Lung (tissue), 17 donors: ENCODE measurements at places on chromosomes 7 and 10. TPM values are rescaled to one million over a fixed set of nuclear protein-coding genes. Genes with fewer than 3 reads are reported as not detected.

GRCh38 chr7:70616211-70616610 lies 515.7 kb upstream of the GALNT17 start:
- no peaks in the 10 kb centered on the region for H3K27me3 ChIP-seq
- no peak for DNase-seq
- no peaks in the 10 kb centered on the region for H3K36me3 ChIP-seq
- H3K4me3 ChIP-seq = no peak overlapping the region
- peaks cover 15% of the 10 kb centered on the region for H3K4me1 ChIP-seq

The MINDY4 gene
- 24.1 TPM for total RNA-seq

The TBC1D12 gene
- 9.8 TPM for total RNA-seq

DNA sequence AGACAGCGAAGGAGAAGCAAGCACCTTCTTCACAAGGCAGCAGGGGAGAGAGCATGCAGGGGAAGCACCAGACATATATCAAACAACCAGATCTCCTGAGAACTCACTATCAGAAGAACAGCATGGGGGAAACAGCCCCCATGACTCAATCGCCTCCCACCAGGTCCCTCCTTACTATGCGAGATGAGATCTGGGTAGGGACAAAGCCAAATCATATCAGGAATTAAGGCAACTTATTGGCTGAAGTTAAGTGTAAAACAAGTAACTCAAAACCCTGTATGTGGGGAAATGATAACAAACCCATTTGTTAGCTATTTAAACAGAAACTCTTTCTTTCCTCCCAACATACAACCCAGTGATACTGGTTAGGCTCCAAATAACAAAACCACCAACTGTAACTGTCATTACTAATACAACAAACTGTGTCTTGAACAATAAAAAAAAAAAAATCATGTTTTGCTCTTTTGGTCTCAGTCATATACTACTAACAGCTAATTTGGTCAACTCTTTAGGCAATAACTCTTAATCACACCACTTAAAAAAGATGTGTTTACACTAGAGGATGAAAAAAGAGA lies 57.8 kb downstream of the MINDY3 start:
- no peak for DNase-seq
- H3K4me3 ChIP-seq = no peak overlapping the region
- H3K27me3 ChIP-seq = no peaks in the 10 kb centered on the region
- peaks cover 7% of the 10 kb centered on the region for H3K36me3 ChIP-seq

DNA sequence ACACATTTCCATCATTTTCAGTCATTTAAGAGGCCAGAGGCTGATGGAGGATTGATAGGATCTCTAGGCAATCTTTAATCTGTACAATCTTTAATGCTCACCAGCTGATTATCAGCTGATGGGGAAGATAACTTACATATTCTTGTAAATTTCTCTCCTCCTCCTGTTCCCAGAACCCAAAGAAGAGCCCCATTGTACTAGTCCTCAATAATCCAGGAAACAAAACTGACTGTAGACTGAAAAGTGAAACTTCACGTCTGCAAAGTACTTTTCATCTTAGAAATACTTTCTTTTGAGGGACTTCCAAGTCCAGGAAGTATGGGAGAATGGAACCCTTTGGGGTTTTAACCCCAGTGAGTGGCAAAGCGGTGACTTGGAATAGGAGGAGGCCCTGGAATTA lies 283.3 kb downstream of the FRMD4A start:
- no peak overlapping the region for H3K4me3 ChIP-seq
- no peaks in the 10 kb centered on the region for H3K4me1 ChIP-seq
- no peak overlapping the region for H3K27ac ChIP-seq
- no peaks in the 10 kb centered on the region for H3K27me3 ChIP-seq

DNA sequence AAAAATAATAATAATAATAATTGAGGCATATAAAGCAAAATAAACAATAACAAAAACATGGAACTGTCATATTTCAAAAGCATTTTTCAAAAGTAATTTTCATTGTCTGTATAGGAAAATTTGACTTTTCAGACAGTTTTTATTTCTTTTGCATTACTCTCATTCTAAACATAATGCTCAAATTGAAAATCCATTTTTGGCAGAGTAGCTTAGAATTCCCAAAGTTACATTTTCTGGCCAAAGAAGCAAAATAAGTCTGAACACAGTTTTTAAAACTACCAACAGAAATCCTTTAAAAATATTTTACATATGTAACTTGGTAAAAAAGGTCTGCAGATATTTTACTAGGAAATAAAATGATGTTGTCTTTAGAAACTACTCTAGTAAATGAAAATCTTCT lies 535.4 kb downstream of the ANKRD7 start:
- no peak overlapping the region for H3K4me3 ChIP-seq
- no peaks in the 10 kb centered on the region for H3K36me3 ChIP-seq
- DNase-seq = no peak
- H3K4me1 ChIP-seq = no peaks in the 10 kb centered on the region

- peaks cover 9% of the 10 kb centered on the region for H3K36me3 ChIP-seq
- no peak for DNase-seq
- H3K27me3 ChIP-seq = no peaks in the 10 kb centered on the region
- no peak overlapping the region for H3K4me3 ChIP-seq
Observed at GRCh38 chr7:149291781-149292461, 29.9 kb downstream of the ZNF783 start.

- H3K4me1 ChIP-seq = no peaks in the 10 kb centered on the region
- DNase-seq = no peak
- no peak overlapping the region for H3K27ac ChIP-seq
- no peaks in the 10 kb centered on the region for H3K27me3 ChIP-seq
- no peaks in the 10 kb centered on the region for H3K36me3 ChIP-seq
Observed at GRCh38 chr7:51060536-51060935, 256.1 kb downstream of the COBL start.

DNA sequence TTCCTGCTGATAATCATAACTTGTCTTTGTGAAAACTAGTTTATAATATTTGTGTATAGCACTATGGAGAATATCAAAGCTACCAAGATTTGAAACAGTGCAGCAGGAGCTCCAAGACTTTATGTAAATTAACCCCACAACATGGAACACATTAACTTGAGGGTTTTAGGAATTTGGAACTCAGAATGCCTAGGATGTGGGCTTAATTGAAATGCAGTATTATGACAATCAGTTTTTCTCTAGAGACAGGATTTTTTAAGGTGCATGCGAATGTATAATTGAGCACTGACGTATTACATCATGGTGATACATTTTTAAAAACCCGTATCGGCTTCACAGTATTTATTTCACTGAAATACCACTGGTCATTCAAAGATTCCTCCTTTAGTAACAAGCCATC lies 313.1 kb upstream of the DGKB start:
- DNase-seq = no peak
- no peaks in the 10 kb centered on the region for H3K27me3 ChIP-seq
- no peak overlapping the region for H3K27ac ChIP-seq
- no peaks in the 10 kb centered on the region for H3K36me3 ChIP-seq

DNA sequence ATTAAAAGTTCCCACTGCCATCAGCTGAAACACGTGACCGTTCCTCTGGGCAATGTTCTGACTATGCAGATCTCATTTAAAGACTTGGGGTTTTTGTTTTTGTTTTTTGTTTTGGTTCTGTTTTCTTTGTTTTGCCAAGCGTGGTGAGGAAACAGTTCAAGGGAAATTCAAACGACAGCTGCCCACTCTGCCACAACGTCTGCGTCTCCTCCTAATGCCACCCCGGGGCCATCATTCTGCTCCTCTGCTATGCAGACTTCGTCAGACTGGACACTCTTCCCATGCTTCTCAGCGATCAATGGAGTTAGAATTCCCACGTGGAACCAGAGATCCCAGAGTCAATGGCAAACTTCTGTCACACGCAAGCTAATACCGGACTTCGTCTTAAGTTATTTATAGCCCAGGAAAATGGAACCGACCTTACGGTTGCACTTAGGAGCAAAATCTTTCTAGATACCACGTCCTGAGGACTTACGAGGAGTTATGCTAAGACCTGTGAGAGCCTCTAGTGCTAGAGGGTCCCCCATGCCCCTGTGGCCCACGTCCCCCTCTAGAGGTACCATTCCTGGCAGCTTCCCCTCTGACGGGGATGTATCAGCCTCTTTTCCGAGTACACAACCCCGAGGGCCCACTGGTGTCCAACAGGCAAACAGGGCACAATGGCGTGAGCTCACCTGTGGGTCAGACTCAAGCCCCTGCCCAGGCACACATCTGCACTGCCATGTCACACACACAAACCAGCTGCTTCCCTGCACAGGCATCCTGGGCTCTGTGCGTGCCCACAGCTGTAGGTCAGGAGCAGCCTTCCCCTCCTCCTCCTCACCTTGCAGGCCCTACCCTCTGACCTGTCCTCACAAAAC lies 24.4 kb downstream of the EBF3 start:
- no peaks in the 10 kb centered on the region for H3K36me3 ChIP-seq
- H3K27me3 ChIP-seq = no peaks in the 10 kb centered on the region
- DNase-seq = no peak

GRCh38 chr10:69573056-69573806 lies at the start of gene NEUROG3:
Gene NEUROG3, minus strand, starts transcription at chr10:69573422. Its CDS starts 379 bp downstream, at chr10:69573043.
- no peaks in the 10 kb centered on the region for H3K4me1 ChIP-seq
- DNase-seq = no peak
- H3K27ac ChIP-seq = no peak within 1 kb of the TSS

GRCh38 chr10:7033031-7033430 lies 377.8 kb downstream of the SFMBT2 start:
- H3K4me1 ChIP-seq = no peaks in the 10 kb centered on the region
- no peak overlapping the region for H3K4me3 ChIP-seq
- no peak overlapping the region for H3K27ac ChIP-seq
- DNase-seq = no peak
- H3K36me3 ChIP-seq = no peaks in the 10 kb centered on the region
- no peaks in the 10 kb centered on the region for H3K27me3 ChIP-seq

The MYOF gene
- total RNA-seq = 111 TPM

GRCh38 chr7:76123316-76123715 lies 75.4 kb downstream of the MDH2 start:
- H3K27ac ChIP-seq = no peak overlapping the region
- H3K36me3 ChIP-seq = no peaks in the 10 kb centered on the region
- H3K4me1 ChIP-seq = no peaks in the 10 kb centered on the region
- H3K4me3 ChIP-seq = no peak overlapping the region
- DNase-seq = no peak

DNA sequence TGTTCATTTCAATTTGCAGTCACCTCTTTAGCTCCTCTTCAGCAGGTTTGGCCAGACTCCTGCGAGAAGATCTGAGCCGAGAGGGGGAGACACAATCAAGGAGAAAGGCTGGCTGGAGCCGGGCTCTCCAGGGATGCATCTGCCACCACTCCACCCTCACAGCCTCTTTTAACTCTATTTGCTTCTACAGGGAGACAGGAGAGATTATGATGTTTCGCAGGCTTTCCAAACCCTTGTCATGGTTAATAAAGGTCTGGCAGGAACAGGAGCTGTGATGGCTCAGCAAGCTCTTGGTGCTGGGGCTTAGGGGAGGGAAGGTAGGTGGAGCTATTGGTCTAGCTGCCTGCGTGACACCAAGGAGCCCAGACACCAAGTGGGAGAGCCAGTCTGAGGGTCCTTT lies 448.1 kb upstream of the PODXL start:
- H3K27me3 ChIP-seq = peaks cover 15% of the 10 kb centered on the region
- H3K36me3 ChIP-seq = no peaks in the 10 kb centered on the region
- no peak overlapping the region for H3K4me3 ChIP-seq
- no peak overlapping the region for H3K27ac ChIP-seq

- no peaks in the 10 kb centered on the region for H3K27me3 ChIP-seq
- no peak overlapping the region for H3K4me3 ChIP-seq
- no peak overlapping the region for H3K27ac ChIP-seq
- no peaks in the 10 kb centered on the region for H3K36me3 ChIP-seq
Observed at GRCh38 chr10:53697038-53697437, 924.5 kb upstream of the MBL2 start.

DNA sequence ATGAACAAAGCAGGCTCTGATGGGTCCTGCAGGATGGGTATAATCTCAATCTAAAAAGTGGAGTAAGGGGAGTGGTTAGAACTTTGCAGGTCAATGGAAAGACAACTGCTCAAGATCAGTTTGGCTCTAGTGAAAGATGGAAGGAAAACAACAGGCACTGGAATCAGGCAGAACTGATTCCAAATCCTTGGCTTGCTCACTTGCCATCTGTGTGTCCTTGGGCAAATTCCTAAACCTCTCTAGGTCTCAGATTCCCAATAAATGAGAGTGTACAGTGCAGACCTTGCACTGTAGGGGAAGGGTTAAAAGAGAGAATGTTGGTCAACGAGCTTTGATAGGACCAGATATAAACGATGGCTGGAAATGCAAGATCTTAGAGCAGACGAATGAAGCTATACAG lies 186.1 kb upstream of the AOAH start:
- no peak overlapping the region for H3K27ac ChIP-seq
- no peak overlapping the region for H3K4me3 ChIP-seq
- H3K4me1 ChIP-seq = no peaks in the 10 kb centered on the region
- H3K36me3 ChIP-seq = no peaks in the 10 kb centered on the region
- H3K27me3 ChIP-seq = no peaks in the 10 kb centered on the region

GRCh38 chr7:124452186-124452585 lies 313.4 kb downstream of the GPR37 start:
- DNase-seq = peak; percentile 86
- H3K36me3 ChIP-seq = no peaks in the 10 kb centered on the region
- H3K27ac ChIP-seq = no peak overlapping the region
- H3K27me3 ChIP-seq = no peaks in the 10 kb centered on the region

- peak; percentile 38 for DNase-seq
- peaks cover 8% of the 10 kb centered on the region for H3K4me1 ChIP-seq
Observed at GRCh38 chr7:542713-543500, 23.3 kb upstream of the PDGFA start.

DNA sequence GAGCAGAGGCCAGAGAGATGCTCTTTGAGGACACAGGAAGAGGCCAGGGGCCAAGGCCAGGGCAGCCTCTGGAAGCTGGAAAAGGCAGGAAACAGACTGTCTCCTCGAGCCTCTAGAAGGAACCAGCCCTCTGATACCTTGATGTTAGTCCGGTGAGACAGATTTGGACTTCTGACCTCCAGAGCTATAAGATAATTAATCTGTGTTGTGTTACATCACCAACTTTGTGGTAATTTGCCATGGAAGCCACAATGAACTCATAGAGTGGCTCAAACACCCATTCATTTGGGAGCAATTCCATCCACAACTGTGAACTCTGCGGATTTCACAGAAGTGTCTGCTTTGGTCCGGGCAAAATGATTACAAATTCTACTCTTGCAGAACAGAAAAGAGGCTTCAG lies 48.7 kb downstream of the OAT start:
- H3K4me3 ChIP-seq = no peak overlapping the region
- H3K27me3 ChIP-seq = no peaks in the 10 kb centered on the region
- H3K36me3 ChIP-seq = no peaks in the 10 kb centered on the region
- no peak overlapping the region for H3K27ac ChIP-seq
- H3K4me1 ChIP-seq = no peaks in the 10 kb centered on the region
- no peak for DNase-seq

DNA sequence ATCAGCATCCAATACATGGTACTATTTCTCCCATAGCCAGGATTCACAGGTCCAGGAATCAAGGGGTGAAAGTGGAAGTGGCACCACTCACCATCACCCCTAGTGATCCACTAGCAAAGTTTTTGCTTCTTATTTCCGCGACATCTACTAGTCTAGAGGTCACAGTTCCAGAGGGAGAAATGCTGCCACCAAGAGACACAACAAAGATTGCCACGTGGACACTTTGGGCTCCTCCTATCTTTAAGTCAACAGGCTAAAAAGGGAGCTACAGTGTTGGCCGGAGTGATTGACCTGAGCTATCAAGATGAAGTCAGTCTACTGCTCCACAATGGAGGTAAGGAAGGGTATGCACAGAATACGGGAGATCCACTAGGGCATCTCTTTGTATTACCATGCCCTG lies 178.2 kb downstream of the AKR1D1 start:
- H3K27me3 ChIP-seq = no peaks in the 10 kb centered on the region
- H3K27ac ChIP-seq = no peak overlapping the region
- DNase-seq = no peak
- H3K36me3 ChIP-seq = no peaks in the 10 kb centered on the region
- no peaks in the 10 kb centered on the region for H3K4me1 ChIP-seq
- no peak overlapping the region for H3K4me3 ChIP-seq

The C10orf67 gene
- total RNA-seq = 2.3 TPM
